Stimulated activated CD4-positive, alpha-beta T cell treated with anti-CD3 and anti-CD28 coated beads, Interleukin-1b, Interleukin-23, amount 100 ng/mL, for 1 hour (primary cell): ENCODE measurements at places on chromosomes 6 and 20.

DNA sequence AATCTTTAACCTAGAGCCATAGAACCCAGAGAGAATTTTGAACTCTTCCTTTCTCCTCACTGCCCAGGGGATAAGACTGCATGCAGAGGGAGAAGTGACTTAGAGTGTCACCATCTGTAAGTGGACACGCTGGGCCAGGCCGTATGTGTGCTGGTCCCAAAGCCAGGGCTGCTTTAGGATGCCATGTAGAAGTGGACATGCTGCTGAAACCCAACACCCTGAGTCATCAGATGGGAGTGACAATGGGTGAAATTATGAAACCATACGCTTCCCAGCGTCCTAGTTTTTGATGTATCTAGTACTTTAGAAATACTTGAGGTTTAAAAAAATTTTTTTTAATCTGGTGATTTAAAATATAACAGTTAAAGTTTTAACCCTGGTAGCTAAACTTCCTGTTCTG lies 191.1 kb downstream of the FNDC1 start:
- no peak for DNase-seq

- no peak for DNase-seq
Observed at GRCh38 chr6:170143401-170144150, 147.3 kb downstream of the DLL1 start.

- DNase-seq = no peak
Observed at GRCh38 chr6:121040831-121041230, 293.4 kb downstream of the TBC1D32 start.

DNA sequence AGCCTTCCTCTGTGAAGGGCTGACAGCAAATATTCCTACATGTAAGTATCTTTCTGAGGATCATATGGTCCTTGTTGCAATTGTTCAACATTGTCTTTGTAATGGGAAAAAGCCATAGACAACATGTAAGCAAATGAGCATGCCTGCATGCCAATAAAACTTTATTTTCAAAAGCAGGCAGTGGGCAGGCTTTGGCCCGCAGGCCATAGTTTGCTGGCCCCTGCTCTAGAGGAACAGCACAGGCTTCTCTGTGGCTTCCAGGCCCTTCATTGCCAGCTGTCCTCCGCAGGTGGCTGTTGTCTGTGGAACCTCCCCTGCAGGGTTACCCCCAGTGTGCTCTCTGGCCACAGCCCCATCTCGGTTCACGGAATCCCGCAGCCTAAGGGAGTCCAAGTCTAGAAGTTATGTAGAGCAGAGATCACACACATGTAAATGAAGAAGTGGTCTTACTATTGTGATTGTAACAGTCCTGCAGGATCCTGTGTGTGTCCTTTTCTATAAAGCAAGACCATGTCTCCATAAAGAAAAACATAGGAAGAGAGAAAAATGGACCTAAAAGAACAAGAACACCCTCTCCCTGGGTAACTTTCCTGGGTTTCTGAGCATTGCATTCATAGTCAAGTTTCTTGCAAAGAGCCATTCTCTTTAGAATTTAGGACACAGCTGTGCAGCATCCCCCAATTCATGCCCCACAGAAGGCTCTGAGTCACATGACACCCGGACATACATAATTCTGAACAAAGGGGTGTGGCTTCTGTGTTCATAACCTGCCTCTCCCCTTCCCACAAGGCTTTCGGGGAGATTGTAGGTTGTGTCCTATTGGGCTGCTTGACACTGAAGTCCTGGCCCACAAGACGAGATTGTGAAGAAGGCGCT lies 10.0 kb downstream of the UNC93A start:
- DNase-seq = no peak

- no peak for DNase-seq
Observed at GRCh38 chr20:33909331-33909921, 84.3 kb upstream of the RALY start.

GRCh38 chr6:163086624-163086920 lies 327.9 kb upstream of the QKI start:
- DNase-seq = no peak

DNA sequence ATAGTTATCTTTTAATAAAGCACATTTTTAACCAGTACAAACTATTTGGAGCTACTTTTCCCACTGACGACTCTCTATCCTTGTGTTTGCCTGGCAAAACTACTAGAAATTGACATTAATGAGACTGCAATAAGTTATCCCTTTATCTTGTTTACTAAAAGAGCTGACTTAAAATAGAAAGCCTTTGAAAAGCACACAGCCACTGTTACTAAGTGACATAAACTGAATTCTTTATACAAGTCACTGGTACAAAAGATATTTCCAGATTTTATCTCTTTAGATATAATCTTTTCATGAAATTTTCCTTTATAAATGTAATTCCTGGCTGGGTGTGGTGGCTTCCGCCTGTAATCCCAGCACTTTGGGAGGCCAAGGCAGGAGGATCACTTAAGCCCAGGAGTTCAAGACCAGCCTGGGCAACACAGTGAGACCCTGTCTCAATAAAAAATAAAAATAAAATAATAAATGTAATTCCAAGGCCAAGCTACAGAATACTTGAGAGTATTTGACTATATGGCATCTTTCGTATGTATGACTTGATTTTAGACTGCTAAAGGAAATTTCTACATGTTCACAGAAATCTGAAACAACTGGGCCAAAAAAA lies 9.5 kb downstream of the MBOAT1 start:
- DNase-seq = no peak

DNA sequence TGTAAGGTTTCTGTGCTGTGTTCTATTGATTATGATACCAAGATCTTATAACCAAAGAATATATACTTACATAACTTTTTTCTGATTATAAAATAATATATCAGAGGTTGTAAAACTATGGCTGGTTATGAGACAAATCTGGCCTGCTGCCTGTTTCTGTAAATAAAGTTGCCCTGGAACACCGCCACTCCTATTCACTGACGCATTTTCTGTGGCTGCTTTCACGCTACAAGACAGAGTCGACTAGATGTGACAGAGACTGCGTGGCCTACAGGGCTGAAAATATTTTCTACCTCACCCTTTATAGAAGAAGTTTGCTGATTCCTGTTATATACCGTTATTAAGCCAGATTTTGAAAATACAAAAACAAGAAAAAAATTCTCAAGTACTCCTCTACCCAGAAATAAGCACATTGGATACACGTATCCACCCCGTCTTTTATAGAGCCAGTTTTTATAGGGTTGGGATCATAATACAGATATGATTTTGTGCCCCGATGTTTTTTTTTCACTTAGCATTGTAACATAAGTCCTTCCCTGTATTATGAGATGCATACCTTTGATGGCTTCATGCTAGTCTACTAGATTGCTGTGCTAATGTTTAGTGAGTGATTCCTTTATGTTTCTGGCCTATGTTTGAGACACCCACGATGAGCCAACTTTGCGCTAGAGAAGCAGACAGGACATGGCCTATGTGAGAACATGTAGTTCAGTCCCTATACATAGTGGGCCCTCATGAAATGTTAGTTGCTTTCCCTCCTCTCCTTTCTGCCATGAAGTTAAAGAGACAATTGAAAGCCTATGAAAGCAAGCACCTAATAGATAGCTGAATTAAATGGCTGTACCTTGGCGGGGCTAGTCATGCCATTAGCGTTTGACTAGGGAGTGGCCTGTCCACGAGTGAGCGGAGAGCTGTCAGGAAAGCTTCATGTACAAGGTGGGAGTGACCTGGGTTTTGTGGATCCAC lies 98.1 kb upstream of the KCNK16 start:
- DNase-seq = no peak

- DNase-seq = no peak
Observed at GRCh38 chr6:55888917-55889316, 13.5 kb upstream of the BMP5 start.
